ENCODE measurements at places on chromosomes 12 and 14.
A peak's percentile ranks its signal among the peaks of the same experiment; 100 is the strongest.

DNA sequence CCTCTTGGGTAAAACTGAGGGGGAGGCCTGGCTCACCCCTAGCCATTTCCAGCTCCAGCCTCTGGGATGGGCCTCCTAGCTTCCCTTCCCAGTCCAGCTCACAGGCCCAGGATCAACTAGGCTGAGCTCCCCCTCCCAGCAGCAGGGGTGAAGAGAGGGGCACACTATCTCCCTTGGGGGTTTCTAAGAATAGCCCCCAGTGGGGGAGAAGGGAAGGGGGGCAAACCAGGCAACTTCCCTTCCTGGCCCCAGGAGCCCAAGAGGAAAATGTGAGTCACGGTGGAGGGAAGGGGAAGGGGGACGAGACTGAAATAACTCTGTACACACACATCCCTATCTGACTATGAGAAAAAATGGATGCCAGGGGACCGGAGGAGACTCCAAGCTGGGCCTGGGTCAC, 9.0 kb downstream of the ADCY6 start:
- DNase-seq: no peak

DNA sequence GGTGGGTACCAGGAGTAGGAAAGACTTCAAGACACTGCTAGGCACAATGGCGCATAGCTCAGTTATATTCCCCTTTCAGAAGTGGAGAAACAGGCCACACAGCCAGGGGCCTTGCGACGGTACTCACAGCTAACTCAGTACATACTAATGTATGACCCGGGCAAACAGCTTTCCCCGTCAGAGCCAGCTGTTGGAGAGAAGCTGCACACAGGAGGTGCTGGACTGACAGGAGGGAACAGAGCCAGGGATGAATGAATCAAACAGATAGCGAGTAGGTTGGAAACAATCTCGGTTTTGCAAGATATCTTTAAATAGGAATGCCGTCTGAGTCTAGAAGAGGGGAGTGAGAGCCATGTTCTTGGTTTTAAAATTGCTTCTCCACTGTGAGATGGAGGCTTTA, 45.5 kb downstream of the PRIMA1 start:
- DNase-seq: no peak

DNA sequence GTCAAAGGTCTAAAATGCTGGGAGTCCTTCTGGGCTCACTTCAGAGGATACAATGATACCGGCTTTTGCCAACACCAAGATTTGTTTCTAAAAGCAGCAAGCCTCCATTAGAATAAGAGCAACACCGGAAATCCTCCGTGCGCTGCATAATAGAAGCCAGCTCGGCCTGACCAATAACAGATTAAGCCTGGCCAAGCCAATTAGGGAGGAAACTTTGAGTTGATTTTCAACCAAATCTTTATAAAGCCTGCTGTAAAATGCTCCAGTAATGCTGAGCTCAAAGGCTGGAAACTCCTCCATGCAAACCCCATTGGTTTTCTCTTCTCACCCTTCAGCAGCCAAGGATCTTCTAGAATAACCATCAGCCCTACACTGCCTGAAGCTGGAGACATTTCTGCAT, 150.1 kb downstream of the NTF3 start:
- DNase-seq: no peak

GRCh38 chr12:104433061-104433460, 23.7 kb upstream of the CHST11 start:
- DNase-seq: no peak

GRCh38 chr12:94080341-94081009, 67.9 kb upstream of the PLXNC1 start:
- DNase-seq: no peak

GRCh38 chr14:91119556-91120311, 5.9 kb downstream of the DGLUCY start:
- peak; percentile 58 for DNase-seq

DNA sequence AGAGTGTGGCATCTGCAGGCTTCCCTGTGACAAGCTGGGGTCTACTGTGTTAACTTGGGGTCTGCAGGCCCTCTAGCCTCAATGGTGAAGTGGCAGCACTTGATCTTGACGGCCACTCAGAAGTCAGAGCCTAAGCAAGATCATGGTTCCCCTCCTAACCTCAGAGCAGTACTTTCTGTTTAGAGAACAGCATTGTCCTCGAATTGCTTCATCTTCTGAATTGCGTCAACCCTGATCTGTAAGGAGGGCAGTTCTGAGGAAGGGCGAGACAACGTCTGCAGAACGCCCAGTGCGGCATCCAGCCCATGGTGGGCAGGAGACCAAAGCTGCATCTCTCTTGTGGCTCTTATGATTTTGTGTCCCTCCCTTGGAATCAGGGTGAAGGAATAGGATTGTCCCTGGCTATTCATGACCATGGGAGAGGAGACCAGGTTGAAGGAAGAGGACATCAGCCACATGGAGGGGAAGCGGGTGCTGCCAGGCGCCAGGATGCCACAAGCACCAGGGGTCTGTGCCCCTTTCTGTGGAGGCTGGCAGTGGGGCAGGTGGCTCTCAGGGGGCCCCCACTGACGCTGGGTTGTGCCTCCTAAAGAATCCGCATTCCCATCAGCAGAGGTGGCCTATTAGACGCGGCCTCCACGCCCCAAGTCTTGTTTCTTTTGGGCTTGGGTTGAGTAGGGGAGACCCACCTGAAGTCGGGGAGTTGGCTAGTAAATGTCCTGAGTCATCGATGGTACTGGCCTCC, 2.2 kb downstream of the SERPINA9 start:
- no peak for DNase-seq

GRCh38 chr14:29926228-29926627, 1.4 kb downstream of the PRKD1 start:
- no peak for DNase-seq

DNA sequence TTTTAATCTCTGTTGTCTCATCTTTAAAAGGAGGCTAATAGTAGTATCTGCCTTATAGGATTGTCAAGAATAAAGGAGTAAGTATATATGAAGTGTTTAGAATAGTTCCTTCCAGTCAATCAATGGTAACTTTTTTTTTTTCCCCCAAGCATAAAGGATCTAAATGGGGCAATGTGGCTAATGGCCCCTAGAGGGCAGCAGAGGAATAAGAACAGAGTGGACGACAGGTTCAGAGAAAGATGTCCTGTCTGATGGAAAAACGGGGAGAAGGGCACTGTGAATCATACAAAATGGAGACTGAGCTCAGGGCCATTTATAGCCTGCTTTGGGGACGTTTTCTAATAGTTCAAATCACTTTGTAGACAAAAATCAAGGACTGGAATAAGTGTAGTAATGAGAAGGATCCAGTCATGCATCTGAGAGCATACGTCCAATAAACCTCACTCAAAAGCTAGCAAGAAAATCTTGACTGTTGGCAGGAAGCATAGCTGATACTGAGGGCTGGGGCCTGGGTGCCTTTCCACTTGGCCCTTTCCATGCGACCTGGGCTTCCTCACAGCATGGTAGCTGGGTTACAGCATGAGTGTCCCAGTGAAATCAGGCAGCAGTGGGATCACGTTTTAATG, 51.3 kb downstream of the IFNG-AS1 start:
- DNase-seq: peak; percentile 40

GRCh38 chr12:111650912-111651311, 34.8 kb downstream of the BRAP start:
- no peak for DNase-seq

GRCh38 chr12:19451196-19451595, 11.9 kb downstream of the AEBP2 start:
- DNase-seq: no peak

DNA sequence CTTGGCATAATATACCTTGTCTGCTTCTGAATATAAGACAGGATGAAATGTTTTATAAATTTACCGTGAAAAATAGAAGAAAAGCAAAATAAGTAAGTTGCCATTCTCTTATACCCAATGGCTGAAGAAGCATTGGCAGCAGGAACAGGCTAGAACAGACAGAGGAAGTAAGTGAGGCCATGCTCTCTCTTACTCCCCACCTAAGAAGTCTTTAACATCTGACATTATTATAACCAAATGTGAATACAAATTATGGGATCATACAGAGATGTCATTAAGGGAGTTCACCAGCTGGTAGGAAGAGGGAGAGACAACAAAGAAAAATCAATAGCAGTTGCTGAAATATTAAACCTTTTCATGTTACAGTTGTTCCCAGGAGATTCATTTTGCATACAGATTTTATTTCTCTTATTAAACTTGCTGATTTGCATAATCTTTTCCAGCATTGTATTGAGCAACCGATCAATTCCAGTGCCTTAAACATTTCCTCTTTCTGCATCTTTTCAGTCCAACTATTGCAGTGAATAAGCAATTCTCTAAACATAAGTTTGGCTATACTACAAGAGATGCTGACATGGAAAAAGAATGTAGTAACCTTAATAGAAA, 270.6 kb downstream of the SLC6A15 start:
- DNase-seq: no peak

GRCh38 chr14:88605594-88605993, 42.8 kb downstream of the ZC3H14 start:
- no peak for DNase-seq

DNA sequence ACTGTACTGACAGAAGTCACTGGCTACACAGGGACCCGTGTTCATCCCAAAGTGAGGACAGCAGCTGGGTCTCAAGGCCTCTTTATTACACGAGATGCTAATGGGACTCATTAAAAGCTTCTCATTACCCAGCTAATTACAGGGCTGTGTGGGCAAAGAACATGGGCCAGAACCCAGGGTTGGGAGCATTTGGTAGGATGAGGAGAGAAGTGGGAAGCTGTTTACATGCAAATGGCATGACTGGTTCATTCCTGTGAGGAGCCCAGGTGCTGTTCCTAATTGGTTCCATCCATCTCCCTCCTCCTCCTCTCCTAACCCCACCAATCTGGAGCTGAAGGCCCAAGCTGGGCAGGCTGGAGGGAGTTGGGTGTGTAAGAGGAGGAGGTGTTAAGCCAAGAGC, 8.9 kb upstream of the TAC3 start:
- no peak for DNase-seq

DNA sequence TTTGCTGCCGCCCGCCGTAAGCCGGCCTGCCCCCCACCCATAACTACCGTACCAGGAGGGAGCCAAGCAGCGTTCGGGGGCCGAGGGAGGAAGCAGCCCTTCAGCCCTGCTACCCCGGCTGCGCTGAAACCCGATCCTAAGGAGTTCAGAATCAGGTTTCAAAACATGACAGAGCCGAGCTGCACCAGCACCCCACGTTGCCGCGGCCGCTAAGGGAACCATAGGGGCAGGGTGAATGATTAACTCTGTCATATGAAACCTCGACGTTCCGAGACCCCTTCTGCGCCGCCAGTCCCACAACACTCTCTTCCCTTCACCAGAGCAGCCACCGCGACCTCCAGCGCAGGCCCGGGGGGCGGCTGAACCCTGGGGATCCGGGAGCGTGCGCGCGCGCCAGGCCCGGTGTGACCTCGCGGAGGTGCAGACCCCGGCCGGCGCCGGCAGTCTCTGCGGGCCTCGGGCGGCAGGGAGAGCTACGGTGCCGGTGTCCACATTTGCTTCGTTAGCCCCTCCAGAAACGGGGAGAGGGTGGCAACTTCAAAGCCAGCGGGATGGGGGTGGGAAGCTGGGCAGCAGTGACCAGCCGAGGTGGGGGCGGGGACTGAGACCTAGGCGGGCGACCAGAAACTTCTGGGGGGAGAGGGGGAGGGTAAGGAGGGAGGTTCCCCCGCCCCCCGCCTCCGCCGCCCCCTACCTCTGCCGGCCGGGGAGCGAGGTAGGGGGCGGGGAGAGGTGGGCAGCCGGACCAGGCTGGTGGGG, 1.6 kb downstream of the SIX4 start:
- no peak for DNase-seq

DNA sequence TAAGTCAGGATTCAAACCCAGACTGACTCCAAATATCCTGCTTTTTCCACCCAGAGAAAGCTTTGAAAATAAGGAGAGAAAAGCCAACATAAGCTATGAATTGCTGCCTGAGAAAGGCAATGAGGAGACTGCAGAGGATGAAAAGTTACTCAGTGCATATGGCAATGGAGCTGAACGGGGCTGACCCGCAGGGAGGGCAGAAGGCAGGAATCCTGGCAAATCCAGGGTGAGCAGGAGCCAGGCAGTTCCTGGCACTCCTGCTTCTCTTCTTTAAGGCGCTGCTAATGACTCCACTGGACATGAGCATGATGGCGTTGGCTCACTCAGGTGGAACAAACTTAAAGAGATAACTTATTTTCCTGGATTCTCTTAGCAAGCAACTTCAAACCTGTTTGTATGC, 95.2 kb upstream of the TMCC3 start:
- no peak for DNase-seq

GRCh38 chr12:2682296-2683251, 112.2 kb upstream of the FKBP4 start:
- no peak for DNase-seq

GRCh38 chr12:83185241-83185640, 498.5 kb downstream of the TMTC2 start:
- no peak for DNase-seq

Data from GM04504 (cell line).